ENCODE measurements at places on chromosomes 4 and X.

- no peak for DNase-seq
Observed at GRCh38 chr4:169815606-169816005, 57.9 kb upstream of the HPF1 start.

DNA sequence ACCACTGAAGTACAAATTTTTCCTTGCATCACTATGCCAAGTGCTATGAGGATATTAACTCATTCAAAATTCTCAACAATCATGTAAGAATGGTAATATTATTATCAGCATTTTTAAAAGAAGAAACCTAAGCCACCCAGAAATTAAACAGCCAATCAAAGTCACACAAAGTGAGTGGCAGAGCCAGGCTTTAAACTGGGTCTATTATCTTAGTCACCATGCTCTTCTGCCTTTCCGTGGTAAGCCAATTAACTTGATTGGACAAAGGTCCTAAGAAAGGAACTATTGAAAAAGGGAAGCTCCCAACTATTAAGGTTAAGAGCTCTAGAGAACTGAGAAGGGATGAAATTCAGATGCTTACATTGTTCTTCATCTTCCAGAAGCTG, 111.5 kb downstream of the ASB9 start:
- no peak for DNase-seq

- no peak for DNase-seq
Observed at GRCh38 chr4:54499308-54500074, 158.3 kb upstream of the KIT start.

DNA sequence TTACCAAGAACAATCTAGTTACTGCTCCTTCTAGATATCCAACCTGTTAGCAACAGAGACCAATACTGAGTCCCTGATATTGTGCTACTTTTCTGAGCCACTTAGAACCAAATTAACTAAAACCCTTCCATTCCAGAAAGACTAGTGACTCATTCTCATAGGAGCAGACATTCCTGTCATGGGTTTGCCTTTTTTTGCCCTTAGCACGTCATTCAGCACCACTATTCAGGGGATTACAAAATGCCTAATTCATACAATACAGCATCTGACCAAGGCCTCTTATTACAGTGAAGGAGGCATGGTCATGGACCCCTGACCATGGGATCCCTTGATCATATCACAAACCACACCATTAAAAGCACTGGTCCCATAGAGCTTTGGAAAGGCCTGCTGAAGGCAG, 123.8 kb upstream of the CXCL13 start:
- no peak for DNase-seq

DNA sequence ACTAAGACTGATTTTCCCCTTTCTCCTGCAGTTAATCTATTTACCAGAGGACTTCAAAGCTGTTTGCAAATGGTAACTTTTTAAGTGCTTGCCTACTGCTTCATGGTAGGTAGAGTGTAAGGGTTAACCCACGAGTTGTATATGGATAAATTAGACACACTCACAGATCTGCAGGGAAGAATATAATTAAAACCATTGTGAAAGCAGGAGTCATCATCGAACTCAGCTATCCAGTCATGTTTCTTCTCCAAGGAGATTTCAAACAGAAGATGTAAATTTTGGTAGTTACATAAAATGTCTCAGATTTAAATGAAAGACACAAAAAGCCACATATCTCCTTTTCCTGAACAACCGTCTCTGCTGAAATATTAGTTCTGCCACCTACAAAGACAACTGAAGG, 549 bp upstream of the XG start:
- DNase-seq = no peak

DNA sequence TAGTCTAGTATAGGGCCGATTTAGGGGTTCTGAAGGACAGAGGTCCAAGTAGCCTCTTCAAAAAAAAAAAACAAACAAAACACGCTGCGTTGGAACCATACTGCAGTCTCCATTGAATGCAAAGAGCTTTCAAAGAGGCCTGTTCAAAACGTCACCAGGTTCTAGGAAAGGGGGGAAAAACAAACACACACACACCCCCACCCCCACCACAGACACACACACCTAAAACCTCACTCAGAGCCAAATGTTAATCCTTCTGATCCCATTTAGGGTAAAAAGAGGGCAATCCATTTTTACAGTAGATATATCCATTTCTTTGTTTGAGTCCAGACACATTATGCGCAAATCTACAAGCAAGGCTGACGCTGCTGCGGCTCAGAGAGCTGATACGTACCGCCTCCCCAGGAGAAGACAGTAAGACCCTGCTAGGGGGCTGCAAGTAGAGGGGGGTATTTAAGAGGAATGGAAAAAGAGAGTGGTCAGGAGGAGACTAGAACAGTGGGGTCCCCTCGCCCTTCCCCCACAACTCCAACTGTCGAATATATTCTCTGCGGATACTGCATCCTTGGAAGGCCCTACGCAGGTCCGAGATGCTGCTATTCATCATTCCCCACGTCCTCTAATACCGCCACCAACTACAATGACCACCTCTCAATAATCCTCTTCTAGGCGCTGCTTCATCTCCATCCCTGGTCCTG, 1.3 kb downstream of the NKRF start:
- DNase-seq = no peak

- no peak for DNase-seq
Observed at GRCh38 chr4:104869831-104870230, 276.8 kb upstream of the TET2 start.

GRCh38 chr4:181138116-181138515, 1105.1 kb upstream of the TENM3 start:
- DNase-seq = no peak

- no peak for DNase-seq
Observed at GRCh38 chr4:182752158-182752910, 164.9 kb downstream of the DCTD start.

DNA sequence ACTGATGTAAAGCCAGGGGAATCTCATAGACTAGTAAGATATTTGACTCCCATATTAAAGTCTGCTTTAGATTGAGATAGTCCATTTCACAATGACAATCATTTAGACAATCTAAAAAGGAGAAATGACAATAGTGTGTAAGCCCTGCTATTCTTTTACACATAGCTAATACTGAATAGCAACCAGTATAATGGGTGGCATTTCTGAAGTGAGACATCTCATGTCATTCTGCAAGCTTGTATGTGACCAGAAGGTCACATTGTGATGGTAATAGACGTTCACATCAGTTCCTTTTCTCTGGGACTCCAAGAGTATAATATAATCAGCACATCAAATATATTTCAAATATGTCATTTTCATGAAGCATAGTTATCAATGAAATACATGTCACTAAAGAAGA, 440.2 kb downstream of the GALNTL6 start:
- DNase-seq = no peak

GRCh38 chrX:56429581-56429980, 133.8 kb upstream of the UBQLN2 start:
- no peak for DNase-seq

GRCh38 chrX:48507246-48507645, 1.5 kb upstream of the PORCN start:
- no peak for DNase-seq

DNA sequence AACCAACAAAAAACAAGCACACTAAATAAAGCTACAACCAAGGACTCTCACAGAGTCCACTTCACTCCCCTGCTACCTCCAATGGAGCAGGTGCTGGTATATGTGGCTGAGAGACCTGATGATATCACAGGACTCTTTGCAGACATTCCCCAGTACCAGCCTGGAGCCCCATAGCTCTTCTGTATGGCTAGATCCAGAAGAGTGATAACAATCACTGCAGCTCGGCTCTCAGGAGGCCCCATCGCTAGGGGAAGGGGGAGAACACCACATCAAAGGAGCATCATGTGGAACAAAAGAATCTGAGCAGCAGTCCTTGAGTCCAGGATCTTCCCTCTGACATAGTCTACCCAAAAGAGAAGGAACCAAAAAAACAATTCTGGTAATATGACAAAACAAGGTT, 237.1 kb upstream of the TLL1 start:
- no peak for DNase-seq

- no peak for DNase-seq
Observed at GRCh38 chr4:179268791-179269190, 1826.6 kb upstream of the AGA start.

DNA sequence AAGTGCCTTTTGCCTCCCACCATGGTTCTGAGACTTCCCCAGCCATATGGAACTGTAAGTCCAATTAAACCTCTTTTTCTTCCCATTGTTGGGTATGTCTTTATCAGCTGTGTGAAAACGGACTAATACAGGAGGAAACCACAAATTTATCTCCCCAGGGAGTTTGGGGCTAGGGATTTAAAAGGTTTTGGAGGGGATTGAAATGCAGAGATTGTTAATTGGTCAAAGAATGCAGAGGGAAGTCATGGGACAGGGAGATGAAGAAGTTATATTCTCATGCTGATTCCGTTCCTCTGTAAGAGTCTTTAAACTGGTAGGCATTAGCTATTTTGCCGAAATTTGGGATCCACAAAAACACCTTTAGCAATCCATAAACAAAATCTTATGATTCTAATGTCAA, 57.9 kb downstream of the TKTL2 start:
- DNase-seq = no peak

DNA sequence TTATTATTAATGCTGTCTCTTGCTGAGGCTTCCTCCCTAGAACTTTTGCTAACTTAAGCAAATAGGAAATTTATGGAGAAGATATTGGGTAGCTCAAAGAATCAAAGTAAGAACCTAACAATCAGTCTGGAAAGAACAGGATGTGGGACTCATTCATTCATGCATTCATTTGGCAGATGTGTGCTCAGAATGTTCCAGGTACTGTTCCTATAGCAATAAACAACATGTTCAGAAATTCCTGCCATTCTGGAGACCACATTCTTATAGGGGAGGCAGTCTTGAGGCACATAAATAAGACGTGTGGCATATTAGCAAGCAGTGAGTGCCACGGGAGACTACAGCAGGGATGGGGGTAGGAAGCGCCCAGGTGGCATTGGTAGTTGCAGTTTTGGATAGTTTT, 5.0 kb downstream of the GRK4 start:
- DNase-seq = no peak

GRCh38 chr4:96380106-96380505, 540.2 kb downstream of the PDHA2 start:
- DNase-seq = no peak

- DNase-seq = no peak
Observed at GRCh38 chr4:125010796-125011503, 298.4 kb upstream of the ANKRD50 start.

GRCh38 chr4:186297013-186297645, 31.1 kb downstream of the F11 start:
- peak; percentile 12 for DNase-seq

GRCh38 chr4:8050555-8051206, 107.9 kb downstream of the ABLIM2 start:
- DNase-seq = no peak

- no peak for DNase-seq
Observed at GRCh38 chrX:44954562-44954961, 81.6 kb downstream of the KDM6A start.

- no peak for DNase-seq
Observed at GRCh38 chrX:31329298-31329697, 257.5 kb upstream of the FTHL17 start.

DNA sequence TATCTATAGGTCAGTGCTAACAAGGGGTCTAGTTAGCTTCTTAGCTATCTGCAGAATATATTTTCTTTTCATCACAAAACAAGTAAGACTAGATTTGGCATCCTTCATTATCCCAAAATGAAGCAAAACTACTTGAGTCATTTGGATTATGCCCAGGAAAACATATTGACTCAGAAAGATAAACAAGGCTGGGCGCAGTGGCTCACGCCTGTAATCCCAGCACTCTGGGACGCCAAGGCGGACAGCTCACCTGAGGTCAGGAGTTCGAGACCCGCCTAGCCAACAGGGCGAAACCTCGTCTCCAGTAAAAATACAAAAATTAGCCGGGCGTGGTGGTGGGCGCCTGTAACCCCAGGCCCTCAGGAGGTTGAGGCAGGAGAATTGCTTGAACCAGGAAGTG, 18.0 kb upstream of the MND1 start:
- no peak for DNase-seq

DNA sequence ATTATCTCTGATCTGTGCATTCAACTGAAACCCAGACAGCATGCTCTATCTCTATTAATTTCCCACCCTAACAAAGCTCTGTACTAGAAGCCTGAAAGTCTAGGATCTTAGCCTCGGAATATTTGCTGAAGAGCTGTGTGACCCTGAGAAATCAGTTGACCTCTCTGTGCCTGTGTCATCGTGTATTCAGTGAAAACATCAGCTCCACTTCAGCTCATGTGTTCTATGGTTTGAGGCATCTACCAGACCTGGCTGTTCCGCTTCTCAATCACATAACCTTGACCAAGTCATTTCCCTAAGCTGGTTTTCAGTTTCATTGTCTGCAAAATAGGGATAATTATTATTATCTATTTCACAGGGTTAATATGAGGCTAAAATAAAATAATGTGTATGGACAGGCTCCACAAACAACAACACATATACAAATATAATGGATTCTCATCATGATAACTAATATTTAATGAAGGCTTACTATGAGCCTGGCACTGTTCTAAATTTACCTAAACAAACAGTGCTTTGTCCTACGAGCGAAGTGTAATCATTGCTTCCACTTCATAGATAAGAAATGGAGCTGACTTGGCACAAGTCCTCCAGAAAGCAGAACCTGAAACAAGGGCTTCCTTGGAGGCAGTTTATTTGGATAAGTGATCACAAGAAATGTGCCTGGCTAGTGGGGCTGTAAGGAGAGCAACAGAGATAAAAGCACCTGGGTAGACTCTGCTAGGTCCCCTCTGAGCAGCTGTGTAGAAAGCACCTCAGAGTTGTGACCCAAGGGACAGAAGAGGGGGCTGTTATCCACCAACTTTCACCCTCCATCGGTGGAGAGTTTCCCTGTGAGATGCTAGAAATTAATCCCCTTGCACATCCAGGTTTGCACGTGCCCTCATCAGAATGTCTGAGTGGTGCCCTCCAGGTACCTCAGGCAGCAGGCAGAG, 356.9 kb downstream of the RAB28 start:
- DNase-seq = no peak
